ENCODE measurements at places on chromosomes 16 and 17. TPM values are rescaled to one million over a fixed set of nuclear protein-coding genes. Genes with fewer than 3 reads are reported as not detected.
A peak's percentile ranks its signal among the peaks of the same experiment; 100 is the strongest.

GRCh38 chr16:64304951-64305350, 816.9 kb downstream of the CDH11 start:
- no peaks in the 10 kb centered on the region for H3K4me1 ChIP-seq
- H3K27me3 ChIP-seq = no peaks in the 10 kb centered on the region
- no peak for DNase-seq
- no peak overlapping the region for H3K4me3 ChIP-seq

DNA sequence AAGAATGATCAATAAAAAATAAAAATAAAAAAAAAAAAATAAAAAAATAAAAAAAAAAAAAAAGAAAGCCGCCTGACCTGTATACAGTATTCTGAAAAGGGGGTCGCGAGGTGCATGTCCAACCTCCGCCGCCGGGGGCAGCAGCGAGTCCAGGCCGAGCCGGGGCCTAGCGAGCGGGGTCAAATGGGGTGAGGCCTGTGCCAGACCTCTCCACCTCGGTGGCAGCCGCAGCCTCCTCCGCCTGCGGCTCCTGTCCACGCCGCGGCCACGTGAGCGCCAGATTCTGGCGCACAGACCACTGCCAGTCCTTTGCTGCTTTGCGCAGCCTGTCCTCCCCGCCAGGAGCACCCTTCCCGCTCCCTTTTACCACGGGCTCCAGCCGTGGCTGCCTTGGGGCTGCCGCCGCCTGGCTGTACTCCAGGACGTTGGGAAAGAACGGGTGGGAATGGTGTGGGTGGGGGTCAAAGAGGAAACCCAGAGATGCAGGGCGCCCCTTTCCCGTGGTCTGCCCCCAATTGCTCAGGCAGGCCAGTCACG, 2.4 kb upstream of the BCKDK start:
- no peak overlapping the region for H3K4me3 ChIP-seq
- no peaks in the 10 kb centered on the region for H3K36me3 ChIP-seq
- peak; percentile 91 for DNase-seq
- no peaks in the 10 kb centered on the region for H3K27me3 ChIP-seq
- no peaks in the 10 kb centered on the region for H3K4me1 ChIP-seq
- no peak overlapping the region for H3K27ac ChIP-seq

- H3K27me3 ChIP-seq = no peaks in the 10 kb centered on the region
- no peak overlapping the region for H3K4me3 ChIP-seq
Observed at GRCh38 chr17:39540611-39541010, 67.1 kb downstream of the NEUROD2 start.

DNA sequence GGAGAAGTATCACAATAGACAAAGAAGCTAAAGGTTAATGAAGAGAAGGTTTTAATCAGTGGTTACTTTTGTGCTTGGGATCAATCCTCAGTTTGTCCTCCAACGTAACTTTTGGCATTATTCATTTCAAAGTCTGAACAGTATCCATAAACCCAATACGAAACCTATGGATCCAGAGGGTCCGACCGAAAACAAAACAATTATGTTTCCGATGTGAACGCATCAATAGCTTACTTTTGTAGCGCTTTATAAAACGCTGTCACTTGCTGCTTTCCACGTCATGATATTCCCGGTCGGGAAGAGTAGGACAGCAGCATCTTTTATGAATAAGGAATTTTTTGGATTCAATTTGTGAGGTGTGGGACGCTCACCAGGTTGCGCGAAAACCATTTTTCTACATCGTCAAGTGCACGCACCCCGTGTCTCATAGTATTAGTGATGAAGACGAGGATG, 383.8 kb downstream of the ZFHX3 start:
- no peak overlapping the region for H3K27ac ChIP-seq
- no peaks in the 10 kb centered on the region for H3K27me3 ChIP-seq
- no peaks in the 10 kb centered on the region for H3K4me1 ChIP-seq
- no peaks in the 10 kb centered on the region for H3K36me3 ChIP-seq
- H3K4me3 ChIP-seq = peak overlapping the region; percentile 93

- no peak overlapping the region for H3K27ac ChIP-seq
- no peak overlapping the region for H3K4me3 ChIP-seq
- no peaks in the 10 kb centered on the region for H3K4me1 ChIP-seq
- no peaks in the 10 kb centered on the region for H3K36me3 ChIP-seq
- H3K27me3 ChIP-seq = no peaks in the 10 kb centered on the region
Observed at GRCh38 chr16:15482068-15482747, 47.8 kb downstream of the BMERB1 start.

DNA sequence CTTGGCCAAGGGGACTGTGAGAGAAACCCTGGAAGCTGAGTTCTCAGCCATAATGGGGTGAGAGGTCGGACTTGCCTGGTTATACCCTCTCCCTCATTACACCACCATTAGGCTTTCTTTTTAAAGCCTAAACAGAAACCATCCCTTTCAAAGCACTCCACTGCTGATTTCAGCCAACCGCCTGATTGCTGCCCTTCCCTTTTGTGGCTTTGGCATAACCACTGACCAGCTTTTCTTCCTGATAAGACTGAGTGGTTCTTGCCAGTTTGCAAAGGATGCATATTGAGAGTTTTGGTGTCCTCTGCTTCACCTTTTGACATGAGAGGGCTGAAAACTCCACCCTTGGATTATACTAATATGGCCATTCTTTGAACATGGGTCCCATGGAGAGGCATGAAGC, 308.2 kb upstream of the GOT2 start:
- H3K27me3 ChIP-seq = no peaks in the 10 kb centered on the region
- no peak overlapping the region for H3K4me3 ChIP-seq
- no peak overlapping the region for H3K27ac ChIP-seq

DNA sequence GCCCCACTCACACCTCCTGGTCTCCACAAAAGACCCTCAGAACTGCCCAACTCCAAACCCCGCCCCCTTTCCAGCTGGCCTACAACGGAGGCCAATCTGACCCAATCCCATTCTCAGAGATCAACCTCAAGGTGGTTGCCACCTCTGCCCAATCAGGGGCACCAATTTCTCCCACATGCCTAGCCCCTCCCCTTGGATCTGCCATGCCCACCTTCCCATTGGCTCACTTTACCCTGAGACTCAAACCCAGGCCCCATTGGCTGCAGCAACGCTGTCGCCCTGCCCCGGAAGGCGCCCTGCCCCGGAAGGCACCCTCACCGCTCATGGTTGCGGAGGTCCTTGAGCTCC, 10.6 kb downstream of the ZNF668 start:
- no peaks in the 10 kb centered on the region for H3K36me3 ChIP-seq
- no peak for DNase-seq
- H3K4me1 ChIP-seq = no peaks in the 10 kb centered on the region
- H3K4me3 ChIP-seq = no peak overlapping the region
- no peaks in the 10 kb centered on the region for H3K27me3 ChIP-seq

- H3K27ac ChIP-seq = no peak overlapping the region
- no peaks in the 10 kb centered on the region for H3K27me3 ChIP-seq
- no peak overlapping the region for H3K4me3 ChIP-seq
- H3K4me1 ChIP-seq = no peaks in the 10 kb centered on the region
- no peaks in the 10 kb centered on the region for H3K36me3 ChIP-seq
Observed at GRCh38 chr16:64705443-64705842, 416.4 kb downstream of the CDH11 start.

- no peaks in the 10 kb centered on the region for H3K27me3 ChIP-seq
- DNase-seq = no peak
- no peak overlapping the region for H3K27ac ChIP-seq
- no peak overlapping the region for H3K4me3 ChIP-seq
- H3K36me3 ChIP-seq = no peaks in the 10 kb centered on the region
Observed at GRCh38 chr17:57451191-57451590, 194.9 kb downstream of the MSI2 start.

DNA sequence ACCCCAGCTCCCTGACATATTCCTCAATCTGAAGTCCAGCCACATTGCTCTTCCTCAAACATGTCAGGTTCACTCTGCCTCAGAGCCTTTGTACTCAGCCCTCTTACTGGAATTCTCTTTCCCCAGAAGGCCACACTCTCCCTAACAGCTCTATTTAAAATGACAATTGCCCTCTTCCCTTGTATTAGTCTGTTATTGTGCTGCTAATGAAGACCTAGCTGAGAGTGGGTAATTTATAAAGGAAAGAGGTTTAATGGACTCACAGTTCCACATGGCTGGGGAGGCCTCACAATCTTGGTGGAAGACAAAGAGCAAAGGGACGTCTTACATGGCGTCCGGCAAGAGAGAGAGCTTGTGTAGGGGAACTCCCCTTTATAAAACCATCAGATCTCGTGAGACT, 46.0 kb downstream of the HS3ST2 start:
- no peaks in the 10 kb centered on the region for H3K27me3 ChIP-seq
- no peak for DNase-seq
- H3K36me3 ChIP-seq = no peaks in the 10 kb centered on the region

GRCh38 chr16:27918755-27919154, 144.8 kb downstream of the GSG1L start:
- no peaks in the 10 kb centered on the region for H3K36me3 ChIP-seq
- no peaks in the 10 kb centered on the region for H3K27me3 ChIP-seq
- H3K4me1 ChIP-seq = no peaks in the 10 kb centered on the region
- H3K27ac ChIP-seq = no peak overlapping the region

GRCh38 chr16:81560979-81561657, 116.5 kb downstream of the CMIP start:
- no peak for DNase-seq
- H3K4me3 ChIP-seq = no peak overlapping the region
- no peaks in the 10 kb centered on the region for H3K4me1 ChIP-seq
- H3K36me3 ChIP-seq = no peaks in the 10 kb centered on the region
- no peak overlapping the region for H3K27ac ChIP-seq

DNA sequence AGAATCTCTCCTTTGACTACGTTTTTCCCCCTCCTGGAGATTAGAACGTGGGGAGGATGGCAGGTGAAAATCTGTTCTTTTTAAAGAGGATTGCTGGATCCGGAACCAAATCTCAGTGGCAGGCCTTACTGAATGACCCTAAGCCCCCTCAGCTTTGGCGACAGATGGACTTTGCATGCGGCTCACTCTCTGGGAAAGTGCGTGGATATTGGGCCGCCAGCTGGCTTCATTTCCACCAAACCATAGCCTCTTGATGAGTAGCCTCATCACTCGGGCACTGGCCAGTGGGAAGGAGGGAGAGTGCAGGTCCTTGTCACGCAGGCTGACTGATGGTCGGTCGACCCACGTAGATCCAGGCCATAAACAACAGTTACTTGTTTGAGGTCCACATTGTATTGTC, 31.3 kb upstream of the CCDC182 start:
- no peaks in the 10 kb centered on the region for H3K36me3 ChIP-seq
- no peaks in the 10 kb centered on the region for H3K4me1 ChIP-seq
- H3K4me3 ChIP-seq = no peak overlapping the region
- no peak overlapping the region for H3K27ac ChIP-seq

DNA sequence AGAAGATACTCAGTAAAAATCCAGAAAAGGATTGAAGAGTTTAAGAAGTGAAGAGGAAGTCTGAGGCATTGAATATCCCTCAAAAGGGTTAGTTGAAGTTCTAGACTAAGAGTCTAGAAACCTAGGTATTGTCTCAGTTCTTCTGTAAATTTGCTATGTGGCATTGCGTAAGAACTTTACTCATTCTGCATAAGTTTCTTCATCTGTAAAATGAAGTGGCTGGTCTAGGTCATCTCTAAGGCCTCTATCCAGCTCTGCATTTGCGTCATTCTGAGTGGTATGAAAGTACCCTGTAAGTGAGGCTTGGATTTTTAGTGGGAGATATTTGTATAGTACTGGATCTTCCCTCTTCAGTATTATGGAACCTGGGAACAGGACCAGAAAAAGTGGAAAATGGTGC, 130.2 kb downstream of the MYO1D start:
- no peak overlapping the region for H3K27ac ChIP-seq
- DNase-seq = no peak
- no peak overlapping the region for H3K4me3 ChIP-seq
- H3K27me3 ChIP-seq = no peaks in the 10 kb centered on the region
- no peaks in the 10 kb centered on the region for H3K4me1 ChIP-seq

- no peaks in the 10 kb centered on the region for H3K4me1 ChIP-seq
- DNase-seq = peak; percentile 90
- H3K36me3 ChIP-seq = no peaks in the 10 kb centered on the region
- H3K27ac ChIP-seq = peak overlapping the region; percentile 68
Observed at GRCh38 chr16:87464691-87465300, 28.0 kb downstream of the ZCCHC14 start.

The CMTM2 gene
- not detected for total RNA-seq

The PRSS8 gene
- total RNA-seq = not detected

The IGSF6 gene
- 4.4 TPM for total RNA-seq

The KCNAB3 gene
- 0.62 TPM for total RNA-seq

The SLC7A5 gene
- 14.5 TPM for total RNA-seq

All from aorta (tissue), 5 donors.